Activated naive CD8-positive, alpha-beta T cell treated with anti-CD3 and anti-CD28 coated beads for 36 hours (primary cell): ENCODE measurements at places on chromosomes 3 and 15.

GRCh38 chr15:28960979-28961378 lies 75.2 kb downstream of the APBA2 start:
- no peak for DNase-seq

- no peak for DNase-seq
These were observed 33.7 kb upstream of the MTHFS start for GRCh38 chr15:79930516-79930915.

GRCh38 chr3:84308379-84308778 lies 650.4 kb upstream of the CADM2 start:
- DNase-seq = no peak

DNA sequence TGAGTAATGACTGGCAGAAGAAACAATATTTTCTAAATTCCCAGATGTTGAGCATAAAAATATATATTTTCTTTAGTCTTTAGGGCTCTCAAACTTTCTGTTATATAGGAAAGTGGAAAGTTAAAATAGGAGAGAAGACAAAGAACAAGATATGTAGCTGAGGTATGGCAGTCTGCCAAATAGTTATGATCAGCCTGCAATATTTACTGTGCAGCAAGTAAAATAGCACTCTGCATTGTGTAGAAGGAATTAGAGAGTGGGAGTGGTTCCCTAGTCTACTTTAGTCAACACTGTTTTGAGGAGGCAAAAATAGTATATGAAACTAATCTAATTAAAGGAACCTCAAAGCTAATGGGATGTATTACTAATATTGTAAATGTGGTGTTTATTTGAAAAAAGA lies 978.1 kb upstream of the ALCAM start:
- DNase-seq = no peak

- no peak for DNase-seq
These were observed 36.8 kb upstream of the SUCLG2 start for GRCh38 chr3:67691207-67691606.

DNA sequence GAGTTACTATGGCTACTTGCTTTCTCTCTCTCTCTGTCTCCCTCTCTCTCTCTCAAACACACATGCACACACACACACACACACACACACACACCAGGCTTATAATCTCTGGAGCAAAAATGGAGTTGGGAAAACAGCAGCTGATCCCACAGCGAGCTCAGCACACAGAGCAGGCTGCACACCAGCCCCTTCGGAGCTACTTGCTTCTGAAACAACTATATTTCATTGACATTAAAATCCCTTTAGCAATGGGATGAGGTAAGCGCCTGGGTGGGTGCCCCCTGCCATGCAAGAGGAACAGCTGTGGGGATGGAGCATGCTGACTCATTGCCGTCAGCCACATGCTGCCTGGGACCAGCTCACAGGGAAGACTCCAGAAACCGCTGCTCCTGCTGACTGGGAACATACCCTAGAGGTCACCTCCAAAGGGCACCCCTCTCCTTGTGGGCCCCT lies 45.7 kb downstream of the B3GNT5 start:
- no peak for DNase-seq
